Activated T-helper 17 cell treated with anti-CD3 and anti-CD28 coated beads, Interleukin-2, amount 50 U/mL, for 72 hours (primary cell): ENCODE measurements at places on chromosomes 4 and X. TPM values are rescaled to one million over a fixed set of nuclear protein-coding genes. Genes with fewer than 3 reads are reported as not detected.

- no peak for ATAC-seq
Observed at GRCh38 chr4:59700651-59701050, 1499.5 kb upstream of the ADGRL3 start.

The ADAM29 gene
- total RNA-seq, result not detected

The SULT1E1 gene
- not detected for total RNA-seq

The DACH2 gene
- total RNA-seq, result not detected

The HTT gene
- 58.2 TPM for total RNA-seq

The TLL1 gene
- total RNA-seq, result not detected
